Activated naive CD4-positive, alpha-beta T cell treated with anti-CD3 and anti-CD28 coated beads, Interleukin-2, amount 10 ng/mL, durations not matched to agents 7 days and 5 days (primary cell): ENCODE measurements at places on chromosomes 7 and 10.

- DNase-seq: no peak
Observed at GRCh38 chr10:79502561-79503309, 9.6 kb upstream of the EIF5AL1 start.

GRCh38 chr10:13306103-13306502, 6.2 kb upstream of the PHYH start:
- no peak for DNase-seq

DNA sequence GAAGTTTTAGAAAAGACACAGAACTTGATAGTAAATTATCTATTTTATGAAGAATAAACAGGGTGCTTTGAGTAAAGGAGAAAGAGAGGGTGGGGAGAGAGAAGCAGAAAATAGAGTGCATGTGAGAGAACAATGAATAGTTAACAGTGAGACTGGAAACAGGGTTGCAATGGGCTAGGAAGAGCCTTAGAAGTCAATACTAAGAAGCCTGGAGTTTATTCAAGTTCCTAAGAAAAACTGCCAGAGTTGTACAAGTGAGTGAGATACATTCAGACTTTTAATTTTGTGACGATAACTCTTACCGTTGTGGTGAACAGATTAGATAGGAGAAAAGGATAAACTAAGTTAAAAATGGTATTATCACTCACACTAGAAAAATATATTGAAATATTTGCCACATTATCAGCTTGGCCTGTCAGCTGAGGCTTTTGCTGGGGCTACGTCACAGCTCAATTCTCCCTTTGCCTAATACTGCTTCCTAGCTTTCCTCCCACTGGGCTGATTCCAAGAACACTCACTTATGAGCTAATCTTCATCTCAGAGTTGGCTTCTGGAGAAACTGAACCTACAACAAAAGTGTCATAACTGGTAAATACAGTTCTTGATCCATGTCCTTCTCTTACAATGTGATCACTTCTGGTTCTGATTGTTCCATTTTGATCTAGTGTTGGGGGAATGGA, 92.7 kb downstream of the SEMA3D start:
- DNase-seq: no peak

- DNase-seq: no peak
Observed at GRCh38 chr7:66326501-66327215, 121.5 kb downstream of the TPST1 start.

GRCh38 chr7:8131694-8132605, 130.0 kb downstream of the ICA1 start:
- peak; percentile 46 for DNase-seq

- peak; percentile 76 for DNase-seq
Observed at GRCh38 chr7:149126662-149127266, 640 bp upstream of the ZNF425 start.

- no peak for DNase-seq
Observed at GRCh38 chr7:115340828-115341227, 418.9 kb downstream of the MDFIC start.

DNA sequence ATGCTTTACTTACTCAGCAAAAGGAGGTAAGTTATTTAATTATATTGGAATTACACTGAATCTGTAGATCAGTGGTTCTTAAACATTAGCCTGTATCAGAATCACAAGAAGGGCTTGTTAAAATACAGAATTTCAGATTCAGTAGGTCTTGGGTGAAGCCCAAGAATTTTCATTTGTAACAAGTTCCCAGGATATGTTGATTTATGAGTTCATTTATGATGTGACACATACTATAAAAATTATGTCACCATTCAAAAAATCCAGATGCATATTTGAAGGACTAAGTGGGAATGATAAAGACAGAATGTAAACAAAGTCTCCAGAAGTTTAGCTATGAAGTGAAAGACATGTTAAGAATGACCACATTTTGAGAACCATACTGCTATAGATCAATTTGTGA, 52.3 kb downstream of the HECTD2 start:
- DNase-seq: no peak

GRCh38 chr7:100471021-100471420, 7.0 kb upstream of the SPACDR start:
- no peak for DNase-seq

DNA sequence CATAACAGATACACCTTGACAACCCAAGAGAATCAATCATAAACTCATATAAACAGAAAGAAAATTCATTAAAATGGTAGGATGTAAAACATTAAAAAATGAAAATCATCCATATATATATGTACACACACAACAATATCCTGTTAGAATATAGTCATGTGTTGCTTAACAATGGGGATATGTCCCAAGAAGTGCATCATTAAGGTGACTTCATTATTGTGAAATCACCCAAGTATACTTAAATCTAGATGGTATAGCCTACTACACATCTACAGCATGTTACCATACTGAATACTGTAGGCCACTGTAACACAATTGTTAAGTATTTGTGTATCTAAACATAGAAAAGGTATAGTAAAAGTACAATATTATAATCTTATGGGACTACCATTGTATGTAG, 115.8 kb upstream of the TMEM168 start:
- DNase-seq: no peak

DNA sequence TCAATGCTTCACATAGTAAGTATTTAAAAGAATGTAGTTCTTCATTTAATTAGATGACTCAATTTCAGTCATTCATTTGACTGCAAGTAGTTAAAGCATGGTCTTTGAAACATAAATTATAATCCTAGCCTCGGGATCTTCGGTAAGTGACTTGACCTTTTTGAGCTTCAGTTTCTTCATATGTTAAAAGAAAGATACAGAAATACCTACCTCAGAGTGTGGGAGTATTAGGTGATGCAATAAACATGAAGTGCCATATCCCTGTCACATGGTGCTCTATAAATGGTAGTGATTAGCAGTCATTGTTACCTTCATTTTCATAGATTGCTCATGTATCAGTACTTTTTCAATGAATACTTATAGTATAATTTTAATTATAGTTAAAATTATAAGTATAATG, 31.2 kb upstream of the UMAD1 start:
- no peak for DNase-seq
